Amniotic epithelial cell (primary cell): ENCODE measurements at places on chromosomes 6 and 20.

GRCh38 chr6:134806180-134806798 lies 143.6 kb downstream of the ALDH8A1 start:
- DNase-seq, result no peak

DNA sequence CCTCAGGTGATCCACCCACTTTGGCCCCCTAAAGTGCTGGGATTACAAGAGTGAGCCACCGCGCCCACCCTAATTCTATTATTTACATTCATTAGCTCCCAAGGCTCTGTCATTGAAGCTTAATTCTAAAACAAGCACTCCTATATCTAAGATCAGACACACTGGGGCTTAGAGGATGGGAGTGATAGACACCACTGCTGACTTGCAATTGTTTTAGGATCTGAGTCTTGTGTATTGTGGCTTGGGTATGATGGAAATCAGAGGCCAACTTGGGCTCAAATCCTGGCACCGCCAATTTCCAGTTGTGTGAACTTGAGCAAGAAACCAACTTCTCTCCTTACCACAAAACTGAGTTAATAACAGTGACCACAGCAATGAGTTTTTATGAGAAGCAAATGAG lies 34.7 kb downstream of the MTRES1 start:
- no peak for DNase-seq

- DNase-seq, result peak; percentile 24
Observed at GRCh38 chr6:37490536-37491170, 9.0 kb downstream of the CCDC167 start.

DNA sequence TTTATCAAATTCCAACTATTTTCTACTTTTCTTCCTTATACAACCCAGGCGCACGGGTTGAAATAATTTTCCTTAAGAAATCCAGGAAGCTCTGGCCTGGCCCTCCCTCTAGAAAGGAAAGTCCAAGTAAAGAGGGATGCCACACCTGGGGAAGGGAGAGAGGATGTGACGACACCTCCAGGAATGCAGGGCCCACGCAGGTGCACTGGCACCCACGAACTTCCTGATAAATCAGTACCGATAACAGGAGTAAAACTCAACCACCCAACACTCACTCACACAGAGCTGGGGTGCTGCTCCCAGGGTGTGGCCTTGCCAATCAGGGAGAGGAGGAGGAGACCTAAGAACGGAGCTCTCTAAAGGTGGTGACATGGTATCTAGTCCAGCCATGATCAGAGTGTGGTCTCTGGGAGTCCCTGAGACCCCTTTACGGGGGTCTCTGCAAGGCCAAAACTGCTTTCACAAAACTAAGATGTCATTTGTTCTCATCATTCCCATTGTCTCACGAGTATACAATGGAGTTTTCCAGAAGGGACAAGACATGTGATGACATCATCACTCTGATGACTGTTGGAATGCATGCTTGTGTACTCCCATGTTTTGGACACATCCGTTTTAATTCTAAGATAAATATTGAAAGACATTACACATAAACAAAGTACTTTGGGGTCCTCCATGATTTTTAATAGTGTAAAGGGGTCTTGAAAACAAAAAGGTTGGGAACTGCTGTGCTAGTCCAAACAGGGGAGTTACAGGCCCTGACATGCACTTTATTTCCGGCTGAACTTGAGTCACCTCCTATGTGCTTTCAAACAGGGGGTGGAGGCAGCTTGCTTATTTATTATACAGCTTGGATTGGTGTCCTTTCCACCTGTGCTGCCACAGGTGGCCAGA lies 2.2 kb upstream of the PARD6B start:
- DNase-seq, result no peak

DNA sequence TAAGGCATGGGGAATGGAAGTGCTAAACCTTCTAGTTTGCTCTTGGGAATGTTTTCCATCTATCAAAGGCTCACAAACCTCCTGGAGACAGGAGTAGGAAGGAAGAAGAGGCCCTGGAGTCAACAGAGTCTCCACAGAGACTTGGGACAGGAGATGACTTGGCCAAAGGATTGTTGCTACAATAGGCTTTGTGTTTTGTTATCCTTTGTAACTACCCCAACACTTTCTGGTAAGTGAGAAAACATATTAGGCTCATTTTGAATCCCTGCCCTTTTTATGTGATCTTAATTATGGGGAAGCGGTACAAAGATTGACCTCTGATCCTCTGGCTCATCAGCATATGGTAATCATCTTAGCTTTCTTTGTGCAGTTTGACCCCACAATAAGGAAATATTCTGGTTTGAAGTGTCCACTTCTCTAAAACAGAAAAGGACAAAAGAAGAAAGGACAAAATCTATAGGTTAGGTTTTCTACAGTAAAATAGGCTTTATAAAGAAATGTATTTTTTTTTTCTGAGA lies 24.1 kb upstream of the GTF3C6 start:
- no peak for DNase-seq
